NCI-H524 treated with DMSO at 0.1 percent for 48 hours (cell line): ENCODE measurements at places on chromosomes 4 and X.

GRCh38 chr4:139866276-139866962 is 200.8 kb downstream of the MGST2 start:
- DNase-seq = no peak

- no peak for DNase-seq
Observed at GRCh38 chr4:48032721-48033120, 16.1 kb downstream of the NIPAL1 start.

GRCh38 chr4:83932750-83933391 is 397.0 kb downstream of the GPAT3 start:
- no peak for DNase-seq

- DNase-seq = no peak
Observed at GRCh38 chr4:27271555-27271954, 410.9 kb downstream of the STIM2 start.

- no peak for DNase-seq
Observed at GRCh38 chr4:136690360-136690759, 841.9 kb downstream of the PCDH18 start.
